ENCODE measurements at places on chromosomes 13 and 19.

DNA sequence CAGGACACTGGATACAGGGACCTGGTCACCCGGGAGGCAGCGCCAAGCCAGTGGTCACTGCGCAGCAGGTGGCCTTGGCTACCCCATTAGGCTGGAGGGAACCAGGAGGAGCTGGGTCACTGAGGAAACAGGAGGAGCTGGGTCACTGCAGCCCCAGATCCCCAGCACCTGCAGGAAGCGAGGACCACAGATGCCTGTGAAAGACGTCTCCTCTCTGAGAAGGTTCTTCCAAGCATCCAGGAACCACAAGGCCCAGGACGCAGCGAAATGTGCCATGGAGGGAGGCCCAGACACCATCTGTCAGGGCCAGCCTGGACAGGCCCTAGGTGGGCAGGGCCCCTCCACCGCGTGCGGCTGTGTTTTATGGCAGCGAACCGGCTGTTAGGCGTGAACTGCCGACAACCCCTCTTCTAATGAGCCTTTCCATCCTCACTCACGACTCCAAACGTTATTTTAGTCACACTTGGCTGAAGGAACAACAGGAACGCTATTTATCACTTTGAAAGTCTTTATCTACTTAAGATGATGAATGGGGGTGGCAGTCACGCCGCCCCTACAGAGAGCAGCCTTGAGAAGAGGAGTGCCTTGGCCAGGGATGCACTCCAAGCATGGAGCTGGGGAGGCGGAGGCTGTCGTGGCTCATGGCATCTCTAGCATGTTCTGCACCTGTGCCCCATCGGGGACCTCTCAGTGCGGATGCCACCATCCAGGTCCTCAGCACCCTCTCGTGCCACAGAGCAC lies 53.3 kb downstream of the CEBPG start:
- H3K4me1 ChIP-seq = no peaks in the 10 kb centered on the region
- H3K36me3 ChIP-seq = no peaks in the 10 kb centered on the region
- H3K4me3 ChIP-seq = no peak overlapping the region
- no peak overlapping the region for H3K27ac ChIP-seq

GRCh38 chr13:112760435-112760834 lies 70.6 kb downstream of the ATP11A start:
- H3K4me1 ChIP-seq = peaks cover 10% of the 10 kb centered on the region
- H3K27ac ChIP-seq = no peak overlapping the region
- H3K36me3 ChIP-seq = no peaks in the 10 kb centered on the region
- no peak overlapping the region for H3K4me3 ChIP-seq
- no peak for DNase-seq
- H3K27me3 ChIP-seq = no peaks in the 10 kb centered on the region

GRCh38 chr19:33610588-33610987 lies 11.2 kb upstream of the CHST8 start:
- no peaks in the 10 kb centered on the region for H3K27me3 ChIP-seq
- peaks cover 3% of the 10 kb centered on the region for H3K4me1 ChIP-seq
- no peak overlapping the region for H3K4me3 ChIP-seq
- no peak overlapping the region for H3K27ac ChIP-seq
- H3K36me3 ChIP-seq = no peaks in the 10 kb centered on the region

DNA sequence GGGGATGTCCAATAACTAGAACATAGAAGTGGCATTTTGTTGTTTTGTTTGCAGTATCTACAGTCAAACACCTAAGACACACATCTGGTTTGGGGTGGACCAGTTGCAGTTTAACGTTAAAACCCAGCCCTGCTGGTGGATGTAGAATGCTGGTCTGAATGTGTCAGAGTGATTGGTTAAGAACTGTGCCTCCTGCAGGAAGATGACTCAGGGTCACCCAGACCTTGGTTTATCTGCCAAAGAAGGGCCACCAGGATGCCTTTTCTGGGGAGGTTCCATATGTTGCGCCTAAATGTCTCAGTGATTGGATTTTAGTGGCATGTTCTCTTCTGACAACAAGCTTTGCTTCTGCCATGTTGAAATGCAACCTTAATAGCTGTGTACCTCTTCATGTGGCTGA lies 23.1 kb downstream of the ZNF536 start:
- no peak for DNase-seq
- no peaks in the 10 kb centered on the region for H3K27me3 ChIP-seq
- H3K27ac ChIP-seq = no peak overlapping the region
- no peak overlapping the region for H3K4me3 ChIP-seq
